Daoy (cell line): ENCODE measurements at places on chromosomes 3 and 15. TPM values are rescaled to one million over a fixed set of nuclear protein-coding genes. Genes with fewer than 3 reads are reported as not detected.

GRCh38 chr3:48503401-48504050 lies 448 bp downstream of the SHISA5 start:
- peak; percentile 46 for DNase-seq

KNG1 gene
- not detected in 2 replicates for total RNA-seq

DNA sequence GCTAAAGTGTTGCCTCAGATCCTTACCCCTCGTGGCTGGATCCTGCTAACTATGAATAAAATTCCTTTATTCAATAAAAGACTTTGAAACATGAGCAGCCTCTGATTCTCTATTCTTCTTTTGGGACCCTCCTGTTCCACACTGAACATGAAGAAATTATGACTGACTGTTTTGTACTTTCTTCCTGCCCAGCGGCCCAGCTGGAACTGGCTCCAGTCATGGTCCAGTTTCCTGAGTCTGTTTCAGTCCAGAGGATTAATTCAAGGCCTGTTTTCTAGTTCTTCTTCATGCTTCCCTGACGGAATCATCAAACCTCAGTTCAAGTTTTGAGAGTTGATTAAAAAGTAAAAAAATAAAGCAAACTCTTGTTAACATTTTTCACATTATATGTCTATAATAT lies 52.6 kb upstream of the CP start:
- no peak for DNase-seq

DNA sequence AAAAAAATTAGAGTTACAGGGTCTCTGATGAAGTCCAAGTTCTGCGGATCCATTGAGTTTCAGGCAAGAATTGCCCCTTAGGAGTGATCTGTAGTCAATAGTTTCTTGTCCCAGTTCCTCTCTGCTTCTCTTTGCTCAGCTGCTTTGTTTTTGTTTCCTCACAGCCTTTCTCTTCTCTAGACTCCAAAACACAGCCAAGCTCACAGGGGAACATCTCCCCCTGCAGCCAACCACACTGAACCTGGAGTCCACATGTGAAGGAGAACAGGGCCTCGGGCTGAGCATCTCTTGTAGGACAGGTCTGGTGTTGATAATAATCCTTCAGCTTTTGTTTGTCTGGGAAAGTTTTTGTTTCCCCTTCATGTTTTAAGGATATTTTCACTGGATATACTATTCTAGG lies 202.6 kb upstream of the ATP10A start:
- DNase-seq: no peak

DNA sequence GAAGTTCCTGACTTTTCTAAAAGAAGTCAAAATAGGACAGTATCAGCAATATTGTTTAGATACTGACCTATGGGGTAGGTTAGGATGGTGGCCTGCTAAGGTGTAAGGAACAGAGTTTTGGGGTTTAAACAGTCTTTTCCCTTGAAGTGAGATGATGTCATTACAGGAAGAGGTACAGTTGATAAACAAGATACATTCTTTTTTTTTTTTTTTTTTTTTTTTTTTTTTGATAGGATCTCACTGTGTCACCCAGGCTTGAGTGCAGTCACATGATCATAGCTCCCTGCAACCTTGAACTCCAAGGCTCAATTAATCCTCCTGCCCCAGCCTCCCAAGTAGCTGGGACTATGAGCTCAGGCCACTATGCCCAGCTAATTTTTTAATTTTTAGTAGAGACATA lies 33.3 kb downstream of the SLC25A36 start:
- DNase-seq: no peak

- DNase-seq: no peak
These were observed 67.6 kb downstream of the IGF1R start for GRCh38 chr15:98715890-98716443.

- DNase-seq: peak; percentile 66
These were observed 614 bp upstream of the MINDY2 start for GRCh38 chr15:58770519-58770856.

- DNase-seq: no peak
These were observed 60.5 kb downstream of the GABRB3 start for GRCh38 chr15:26712335-26712734.

DNA sequence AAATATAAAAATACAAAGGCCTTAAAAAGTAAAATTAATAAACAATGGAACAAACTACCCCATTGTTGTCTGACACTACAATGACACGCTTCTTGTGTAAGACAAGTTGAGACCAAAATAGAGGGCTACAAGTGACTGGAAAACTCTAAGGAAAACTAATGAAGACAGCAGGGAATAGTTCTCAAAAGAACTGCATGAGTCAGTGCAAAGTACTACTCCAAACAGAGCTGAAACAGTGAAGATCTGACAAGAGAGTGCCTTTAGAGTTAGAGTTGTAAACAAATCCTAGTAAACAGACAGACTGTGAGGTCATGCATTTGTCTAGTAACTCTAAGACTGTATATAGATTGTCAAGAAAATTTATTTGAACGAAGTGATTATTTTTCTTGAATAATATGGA lies 233.9 kb downstream of the BBX start:
- no peak for DNase-seq

ADGRG7 gene
- total RNA-seq: not detected in 2 replicates

DNA sequence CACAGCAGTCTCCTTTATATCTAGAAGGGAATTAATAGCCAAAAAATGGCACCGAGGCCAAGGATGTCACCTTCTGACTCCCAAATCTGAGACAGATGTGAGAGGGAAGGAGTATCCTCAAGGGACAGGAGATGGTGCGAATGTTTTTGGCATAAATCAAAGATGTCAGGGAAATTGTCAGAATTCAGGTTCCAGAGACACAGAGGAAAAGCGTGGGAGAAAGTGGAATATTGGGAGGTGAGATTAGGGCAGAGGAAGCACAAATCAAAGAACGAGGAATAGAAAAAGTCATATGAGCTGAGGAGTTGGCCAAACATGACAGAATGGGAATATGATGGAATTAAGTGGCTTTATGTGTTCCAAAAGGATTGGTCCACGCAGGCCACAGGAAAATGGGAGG lies 6.0 kb downstream of the CCR5AS start:
- DNase-seq: no peak

DNA sequence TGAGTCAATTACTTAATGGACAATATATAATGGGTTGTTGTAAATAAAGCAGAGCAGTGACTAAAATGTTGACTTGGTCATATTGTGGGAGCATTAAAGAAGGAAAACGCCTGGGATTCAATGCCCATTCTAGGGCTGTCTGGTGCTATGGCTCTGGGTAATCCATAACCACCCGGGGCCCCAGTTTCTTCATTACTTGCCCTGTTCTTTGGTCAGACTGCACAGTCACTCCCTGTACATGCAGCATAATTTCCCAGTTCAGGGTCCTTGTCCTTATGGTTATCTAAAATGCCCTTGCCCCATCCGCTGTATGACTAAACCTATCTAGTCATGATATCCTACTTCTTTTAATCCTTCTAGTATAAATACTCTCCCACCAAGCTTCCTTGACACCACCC lies 27.5 kb upstream of the DENND4A start:
- peak; percentile 43 for DNase-seq

DNA sequence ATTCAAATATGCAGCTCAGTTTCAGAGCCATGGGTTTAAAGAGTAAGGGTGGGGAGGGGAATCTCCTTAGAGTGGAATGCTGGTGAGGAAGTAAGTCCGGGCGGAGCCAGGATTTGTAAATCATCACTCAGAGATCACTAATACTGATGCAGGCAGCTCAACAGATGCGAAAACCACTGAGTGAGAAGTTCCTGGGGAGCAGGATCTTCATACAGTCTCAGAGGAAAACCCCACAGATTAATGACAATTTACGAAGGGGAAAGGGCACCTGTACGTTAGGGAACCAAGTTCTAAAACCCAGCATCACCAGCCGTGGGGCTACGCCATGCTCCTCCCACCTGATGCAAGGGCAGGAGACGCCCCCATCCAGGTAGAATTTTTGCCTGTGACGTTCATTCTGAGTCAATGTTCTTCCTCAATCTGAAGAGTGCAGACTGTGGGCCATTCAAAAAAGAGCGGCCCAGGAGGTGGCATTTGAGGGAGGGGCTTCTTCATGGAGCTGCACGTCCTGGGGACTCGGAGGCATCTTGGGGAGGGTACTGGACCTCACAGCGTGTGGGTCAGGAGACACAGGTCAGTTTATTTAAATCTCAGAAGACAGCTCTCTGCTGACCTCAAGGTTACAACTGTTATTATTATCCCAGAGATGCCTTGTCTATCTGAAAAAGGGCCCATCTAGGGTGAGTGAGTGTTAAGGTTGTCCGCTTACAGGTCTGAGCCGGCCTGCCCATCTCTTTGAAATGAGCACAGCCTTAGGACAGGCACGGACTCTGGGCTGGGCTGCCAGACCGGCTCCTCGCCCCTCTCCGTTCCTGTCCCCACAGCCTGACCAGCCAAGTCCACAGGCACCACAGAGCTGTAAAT lies 228.0 kb downstream of the XXYLT1 start:
- DNase-seq: no peak

TRIM69 gene
- 7.8 and 8.9 TPM in 2 replicates for total RNA-seq

DNA sequence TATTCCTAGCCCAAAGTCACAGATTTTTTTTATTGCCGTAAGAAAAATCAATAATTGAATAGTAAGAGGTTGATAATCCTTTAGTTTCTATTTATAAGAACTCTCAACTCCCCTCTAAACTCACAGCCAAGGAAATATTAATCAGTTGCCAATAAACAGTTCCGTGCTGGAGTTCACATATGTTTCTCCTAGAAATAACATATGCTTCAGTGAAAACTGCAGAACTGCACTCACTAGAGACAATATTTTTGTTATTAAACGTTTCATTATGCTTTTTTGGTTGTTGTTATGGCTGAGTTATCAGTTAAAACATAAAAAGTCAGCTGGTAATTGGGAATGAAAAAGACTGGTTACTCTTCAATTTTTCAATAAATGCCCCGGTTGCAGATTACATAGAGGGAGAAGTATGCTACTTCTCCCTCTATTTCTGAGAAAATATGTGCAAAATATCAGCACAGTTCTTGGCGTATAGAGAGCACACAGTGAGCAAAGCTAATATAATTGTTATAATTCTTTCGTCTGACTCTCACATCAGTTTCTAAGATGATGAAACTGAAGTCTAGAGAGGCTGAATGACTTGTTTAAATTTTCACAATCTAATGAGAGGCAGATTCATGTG lies 781.2 kb upstream of the GRM7 start:
- no peak for DNase-seq

CPLX3 gene
- not detected in 2 replicates for total RNA-seq

ACKR4 gene
- total RNA-seq: not detected in 2 replicates

GRCh38 chr3:45454466-45454865 lies 66.1 kb downstream of the LARS2 start:
- no peak for DNase-seq

GRCh38 chr15:90028376-90028944 lies 27.3 kb downstream of the ZNF710 start:
- no peak for DNase-seq

GRCh38 chr3:132629928-132630327 lies 29.7 kb downstream of the ACAD11 start:
- peak; percentile 35 for DNase-seq
